ENCODE measurements at places on chromosomes 5 and 9.

DNA sequence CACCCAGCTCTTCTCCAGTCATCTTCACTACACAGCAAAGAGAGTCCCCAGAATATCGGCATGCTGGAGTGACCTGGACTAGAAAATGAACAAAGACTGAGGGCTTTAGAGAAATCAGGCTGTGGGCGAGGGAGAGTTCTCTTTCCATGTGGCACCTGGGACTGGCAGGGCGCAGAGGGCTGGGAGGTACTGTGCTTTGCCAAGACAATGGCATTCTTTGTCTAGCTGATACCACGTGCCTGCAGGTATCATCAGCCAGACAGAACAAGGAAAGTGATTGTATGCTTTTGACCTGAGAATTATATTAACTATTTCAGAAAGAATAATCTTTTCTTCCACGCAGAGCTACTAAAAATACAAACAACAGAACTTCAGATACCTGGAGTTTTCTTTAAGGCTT lies 30.5 kb downstream of the DDX31 start:
- DNase-seq = no peak

DNA sequence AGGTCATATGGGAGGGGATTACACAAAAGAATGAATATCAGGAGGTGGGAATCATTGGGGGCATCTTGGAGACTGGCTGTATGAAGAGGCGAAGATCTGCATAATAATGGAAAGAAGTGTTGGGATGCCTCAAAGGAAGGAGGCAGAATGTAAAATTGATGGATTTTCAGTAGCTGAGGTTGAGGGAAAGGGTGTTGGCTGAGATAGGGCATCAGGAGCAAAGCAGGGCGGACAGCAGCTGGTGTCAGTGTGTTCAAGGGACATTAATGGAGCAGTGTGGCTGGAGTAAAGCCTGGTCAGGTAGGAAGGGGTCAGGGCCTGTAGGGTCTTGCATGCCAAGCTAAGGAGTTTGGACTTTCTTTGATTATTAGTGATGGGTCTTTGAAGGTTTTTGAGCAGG lies 65.2 kb upstream of the TNFAIP8 start:
- DNase-seq = no peak

DNA sequence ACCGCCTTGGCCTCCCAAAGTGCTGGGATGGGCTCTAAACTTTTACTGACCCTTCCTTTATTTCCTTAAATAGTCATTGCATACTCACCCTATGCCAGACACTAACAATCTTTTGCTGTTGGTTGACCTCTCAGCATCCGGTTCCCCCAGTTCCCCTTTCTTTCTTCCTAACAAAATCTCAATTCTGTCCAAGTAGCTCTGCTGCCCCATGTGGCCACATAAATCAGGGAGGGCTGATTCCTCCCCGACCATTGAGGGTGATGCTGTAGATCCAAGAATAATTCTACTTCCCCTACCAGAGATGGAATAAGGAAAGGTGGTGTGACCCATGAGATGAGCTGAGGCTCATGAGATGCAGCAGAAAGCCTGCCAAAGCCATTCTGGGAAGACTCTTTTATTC lies 315.3 kb upstream of the MSX2 start:
- DNase-seq = no peak

DNA sequence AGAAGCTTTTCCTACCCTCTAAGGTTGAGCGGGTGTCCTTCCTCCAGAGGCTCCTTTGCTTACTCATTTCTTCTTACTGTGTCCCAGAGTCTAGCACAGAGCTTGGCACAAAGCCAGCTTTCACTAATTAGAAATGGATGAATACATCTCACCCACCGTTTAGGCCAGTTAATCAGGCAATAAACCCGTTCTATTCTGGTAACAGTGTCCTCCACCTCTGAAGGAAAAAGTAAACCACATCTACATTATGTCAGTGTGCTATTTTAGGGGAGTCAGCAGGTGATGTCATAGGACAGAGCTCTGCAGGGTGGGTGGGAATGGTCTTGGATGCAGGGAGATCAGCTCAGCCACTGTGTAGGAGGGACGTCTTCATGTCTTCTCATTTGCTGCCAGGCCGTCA lies 109.2 kb downstream of the OSTF1 start:
- DNase-seq = no peak

DNA sequence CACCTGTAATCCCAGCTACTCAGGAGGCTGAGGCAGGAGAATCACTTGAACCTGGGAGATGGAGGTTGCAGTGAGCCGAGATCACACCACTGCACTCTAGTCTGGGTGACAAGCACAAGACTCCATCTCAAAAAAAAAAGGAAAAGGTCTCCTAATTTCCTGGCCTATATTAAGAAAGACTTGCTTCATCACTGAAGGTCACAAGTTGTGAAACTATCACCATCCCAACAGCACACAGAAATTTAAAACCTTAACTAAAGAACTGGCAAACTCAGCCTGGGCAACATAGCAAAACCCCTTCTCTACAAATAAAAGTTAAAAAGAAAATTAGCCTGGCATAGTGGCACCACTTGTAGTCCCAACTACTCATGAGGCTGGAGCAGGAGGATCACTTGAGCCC lies 17.2 kb downstream of the FRMD3 start:
- DNase-seq = no peak

DNA sequence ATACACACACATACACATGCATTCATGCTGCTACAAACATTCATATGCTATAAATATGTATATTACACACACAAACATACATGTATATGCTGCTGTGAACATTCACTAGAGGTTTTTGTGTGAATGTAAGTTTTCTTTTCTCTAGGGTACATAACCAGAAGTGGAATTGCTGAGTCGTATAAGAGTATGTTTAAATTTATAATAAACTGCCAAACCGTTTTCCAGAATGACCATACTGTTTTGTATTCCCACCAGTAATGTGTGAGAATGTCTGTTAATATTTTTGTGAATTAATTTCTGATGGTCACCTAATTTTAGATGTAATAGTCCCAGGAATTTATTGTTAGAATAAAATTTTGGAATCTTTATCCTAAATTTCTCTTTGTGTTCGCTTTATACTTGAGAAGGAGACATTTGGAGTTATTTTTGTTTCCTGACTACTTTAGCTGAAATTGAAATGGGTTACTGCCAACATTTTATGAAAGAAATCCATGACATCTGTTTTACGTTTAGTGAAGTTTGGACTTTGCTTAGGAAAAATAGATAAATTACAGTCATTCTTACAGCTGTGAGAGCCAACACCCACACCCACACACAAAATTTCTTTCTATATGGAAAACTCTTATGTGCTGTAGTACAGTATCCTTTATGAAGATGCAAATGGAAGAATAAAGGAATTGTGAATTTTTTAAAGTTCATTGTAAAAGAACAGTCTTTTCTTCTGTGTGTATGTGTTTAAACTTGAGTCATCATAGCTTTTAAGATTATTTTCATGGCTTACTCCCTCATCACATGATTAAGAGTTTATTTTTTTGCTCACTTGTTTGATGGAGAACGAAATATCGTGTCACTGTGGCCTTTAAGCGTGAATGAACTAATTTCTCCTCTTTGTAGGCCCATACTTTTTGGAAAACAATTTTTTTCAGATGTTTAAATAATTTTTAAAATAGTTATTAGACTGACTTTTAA lies 24.3 kb downstream of the CENPP start:
- no peak for DNase-seq
